ENCODE measurements at places on chromosomes 5 and 9.

- DNase-seq: peak; percentile 72
Measured at GRCh38 chr5:78627175-78627574, 21.4 kb downstream of the LHFPL2 start.

GRCh38 chr5:179217356-179217755 is 127.9 kb downstream of the ADAMTS2 start:
- peak; percentile 4 for DNase-seq

DNA sequence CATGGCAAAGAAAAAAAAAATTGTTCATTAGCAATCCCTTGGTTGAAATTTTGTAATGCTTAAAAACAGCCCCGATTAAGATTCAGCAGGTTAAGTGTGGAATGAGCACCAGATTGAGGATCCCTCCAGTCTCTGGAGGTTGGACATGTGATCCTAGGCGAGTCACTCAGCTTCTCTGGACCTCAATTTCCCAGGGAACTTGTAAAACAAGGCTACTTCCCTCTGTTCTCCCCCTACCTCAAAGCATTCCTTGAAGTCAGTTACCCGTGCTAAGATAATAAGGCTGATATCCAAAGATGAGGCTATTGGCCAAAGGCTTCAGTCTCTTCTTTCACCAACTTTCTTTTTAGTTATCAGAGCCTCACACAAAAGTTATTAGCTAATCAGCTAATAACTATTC is 2.9 kb downstream of the KLHL3 start:
- DNase-seq: no peak

- peak; percentile 95 for DNase-seq
Measured at GRCh38 chr9:113577525-113578261, 114.2 kb downstream of the RGS3 start.

DNA sequence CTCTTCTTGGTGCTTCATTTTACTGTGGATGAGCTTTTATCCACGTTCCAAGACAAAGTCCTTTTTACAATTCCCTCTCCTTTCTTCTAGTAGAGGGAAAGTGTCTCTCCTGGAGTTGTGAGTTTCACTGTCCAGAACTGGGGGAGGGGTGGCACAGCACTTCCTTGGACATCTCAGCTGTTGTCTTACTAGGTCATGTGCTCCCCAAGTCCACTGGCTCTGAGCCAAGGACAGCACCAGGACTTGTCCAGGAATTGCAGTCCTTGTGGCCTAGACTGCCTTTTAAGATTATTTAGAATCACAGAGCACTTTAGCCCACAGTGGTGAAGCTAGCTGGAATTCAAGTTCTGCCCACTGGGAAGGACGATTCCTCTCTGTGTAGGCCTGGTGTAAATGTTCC is 700.2 kb upstream of the PTPRD start:
- no peak for DNase-seq

- DNase-seq: peak; percentile 37
Measured at GRCh38 chr9:106438928-106439327, 424.0 kb upstream of the ZNF462 start.

- peak; percentile 40 for DNase-seq
Measured at GRCh38 chr9:91746904-91747303, 203.1 kb downstream of the ROR2 start.

- DNase-seq: peak; percentile 45
Measured at GRCh38 chr9:126474206-126474765, 139.4 kb upstream of the LMX1B start.

- DNase-seq: no peak
Measured at GRCh38 chr5:115577329-115577728, 24.9 kb downstream of the TICAM2 start.

DNA sequence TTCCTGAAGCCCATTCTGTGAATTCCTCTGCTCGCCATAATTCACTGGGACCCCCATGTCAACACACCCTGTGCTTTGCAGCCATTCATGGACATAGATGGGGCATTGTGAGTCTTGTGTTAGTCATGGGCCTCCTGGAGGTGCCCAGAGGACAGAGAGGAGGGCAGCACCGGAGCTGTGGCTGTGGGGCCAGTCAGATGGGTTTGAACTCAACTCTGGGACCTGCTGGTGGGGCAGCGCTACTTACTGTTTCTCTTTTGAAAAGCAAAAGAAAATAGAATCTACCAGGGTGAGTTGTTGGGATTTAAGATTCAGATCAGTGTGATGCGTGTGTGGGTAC is 11.3 kb upstream of the EXOC3 start:
- DNase-seq: no peak

- DNase-seq: peak; percentile 3
Measured at GRCh38 chr9:6184749-6185645, 30.6 kb upstream of the IL33 start.

DNA sequence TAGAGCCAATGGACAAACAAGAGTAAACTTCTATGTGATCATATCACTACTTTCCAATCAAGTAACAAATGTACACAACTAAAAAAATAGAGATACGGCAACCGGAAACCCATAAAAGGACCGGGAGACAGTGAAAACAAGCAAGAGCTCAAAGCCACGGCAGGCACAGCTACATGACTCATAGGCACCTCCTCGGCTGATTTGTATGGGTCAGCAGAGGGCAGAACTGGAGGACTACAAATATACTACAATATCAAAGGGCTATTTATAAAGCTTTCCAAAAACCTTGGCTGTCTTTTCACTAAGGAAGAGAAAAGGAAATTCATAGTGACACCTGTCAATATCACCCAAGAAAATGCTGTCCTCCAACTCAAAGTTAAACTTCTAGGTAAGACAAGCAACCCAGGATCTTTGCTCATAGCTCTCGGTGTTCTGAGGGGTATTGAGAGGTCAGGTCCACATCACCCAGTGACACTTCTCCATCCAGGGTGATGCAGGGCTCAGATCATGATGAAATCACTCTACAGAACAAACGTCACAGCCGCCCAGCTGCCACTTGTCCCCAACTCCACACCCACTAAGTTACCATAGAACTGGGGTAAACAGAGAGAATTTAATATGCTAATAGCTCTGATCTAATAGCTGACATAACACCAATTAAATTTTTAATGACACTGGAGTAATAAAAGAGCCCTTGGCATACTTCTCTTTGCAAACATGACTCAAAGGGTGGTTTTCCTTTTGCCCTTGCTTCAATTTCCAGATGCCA is 41.3 kb downstream of the PFDN1 start:
- DNase-seq: peak; percentile 84

DNA sequence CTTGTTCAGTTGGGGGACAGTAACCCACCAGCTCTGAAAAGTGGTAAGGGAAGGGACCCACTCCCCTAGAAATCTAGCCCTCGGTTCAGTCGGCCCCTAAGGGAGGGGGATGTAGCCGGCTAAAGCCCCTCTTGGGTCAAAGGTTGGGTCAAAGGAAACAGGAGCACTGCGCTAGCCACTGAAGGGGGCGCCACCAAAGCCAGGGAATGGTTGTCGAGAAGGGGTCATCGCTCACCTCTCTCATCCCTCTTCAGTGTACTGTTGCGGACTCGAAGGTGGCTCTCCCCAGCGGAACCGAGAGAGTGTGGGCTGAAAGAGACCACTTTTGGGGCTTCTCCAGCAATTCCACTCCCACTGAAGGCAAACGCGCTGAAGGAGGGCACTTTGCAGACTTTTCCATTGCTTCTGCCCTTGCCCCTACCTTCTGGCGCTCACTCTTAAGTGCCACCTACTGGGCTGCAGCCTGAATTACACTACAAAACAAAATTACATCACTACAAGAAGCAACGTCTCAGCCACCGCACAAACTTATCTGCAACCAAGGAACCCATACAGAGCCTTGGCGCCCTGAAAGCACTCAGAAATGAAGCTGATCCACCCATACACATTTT is 396.9 kb downstream of the PDE4D start:
- no peak for DNase-seq

- DNase-seq: no peak
Measured at GRCh38 chr9:121801579-121801978, 150.1 kb downstream of the DAB2IP start.

GRCh38 chr5:149320791-149321330 is 24.4 kb upstream of the GRPEL2 start:
- peak; percentile 86 for DNase-seq

DNA sequence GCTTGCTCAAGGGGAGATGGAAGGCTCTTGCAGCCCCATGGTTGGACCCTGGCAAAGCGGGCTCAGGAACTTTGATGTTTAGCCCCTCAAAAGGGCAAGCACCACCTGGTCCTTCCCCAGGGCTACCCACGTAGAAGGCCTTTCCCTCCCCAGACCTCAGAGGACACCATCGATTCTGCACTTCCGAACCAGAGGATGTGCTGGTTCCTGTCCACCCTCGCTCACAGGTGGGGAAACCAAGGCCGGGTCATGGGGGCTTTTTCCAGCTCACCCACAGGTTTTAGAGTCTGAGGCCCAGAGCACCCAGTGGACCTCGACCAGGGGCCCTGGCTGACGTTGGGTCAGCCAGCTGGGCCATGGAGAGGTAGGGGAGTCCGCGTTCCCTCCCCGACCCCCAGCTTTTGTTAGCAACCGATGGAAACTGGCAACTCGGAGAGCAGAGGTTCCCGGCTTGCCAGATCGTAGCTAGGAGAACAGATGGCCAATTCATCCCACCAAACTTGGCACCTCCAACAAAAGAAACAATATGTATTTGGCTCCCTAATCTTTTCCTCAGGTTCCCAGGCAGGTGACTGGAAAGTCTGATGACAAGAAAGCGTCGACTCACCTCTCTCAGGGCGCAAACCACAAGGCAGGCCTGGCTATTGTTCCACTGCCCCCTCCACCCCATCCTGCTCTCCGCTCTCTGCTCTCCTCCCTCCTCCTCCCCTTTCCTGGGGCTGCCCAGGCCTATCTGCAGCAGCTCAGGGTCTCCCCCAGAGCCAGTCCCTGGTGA is 167.6 kb upstream of the SMIM23 start:
- no peak for DNase-seq

GRCh38 chr5:60209146-60209840 is 315.8 kb upstream of the PDE4D start:
- no peak for DNase-seq

- no peak for DNase-seq
Measured at GRCh38 chr5:151215546-151215880, 8.4 kb downstream of the CCDC69 start.

DNA sequence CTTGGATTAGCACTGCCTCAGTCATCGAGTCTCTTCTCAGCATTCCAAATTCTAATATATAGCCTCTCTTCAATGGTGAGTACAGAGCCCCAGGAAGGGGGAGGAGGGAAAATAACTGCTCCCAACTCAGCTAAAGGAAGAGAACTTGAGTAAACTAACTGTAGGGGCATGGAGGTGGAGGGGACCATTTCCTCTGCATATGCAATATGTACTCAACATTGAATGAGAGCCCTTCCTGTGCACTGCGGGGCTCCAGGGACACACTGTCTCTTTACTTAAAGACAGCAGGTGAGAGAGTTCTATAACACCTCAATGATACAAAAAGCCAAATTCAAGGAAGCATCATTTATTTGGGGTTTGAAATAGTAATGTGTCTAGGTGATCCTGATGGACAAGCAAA is 75.1 kb downstream of the GNAQ start:
- DNase-seq: no peak

GRCh38 chr9:87615136-87615535 is 110.8 kb upstream of the CTSL start:
- no peak for DNase-seq

GRCh38 chr9:115649991-115650472 is 503.6 kb upstream of the PAPPA start:
- DNase-seq: peak; percentile 89

- DNase-seq: peak; percentile 55
Measured at GRCh38 chr5:18745042-18745987, 1111.1 kb downstream of the TAF11L14 start.

GRCh38 chr9:98047002-98047401 is 9.5 kb upstream of the NANS start:
- no peak for DNase-seq

DNA sequence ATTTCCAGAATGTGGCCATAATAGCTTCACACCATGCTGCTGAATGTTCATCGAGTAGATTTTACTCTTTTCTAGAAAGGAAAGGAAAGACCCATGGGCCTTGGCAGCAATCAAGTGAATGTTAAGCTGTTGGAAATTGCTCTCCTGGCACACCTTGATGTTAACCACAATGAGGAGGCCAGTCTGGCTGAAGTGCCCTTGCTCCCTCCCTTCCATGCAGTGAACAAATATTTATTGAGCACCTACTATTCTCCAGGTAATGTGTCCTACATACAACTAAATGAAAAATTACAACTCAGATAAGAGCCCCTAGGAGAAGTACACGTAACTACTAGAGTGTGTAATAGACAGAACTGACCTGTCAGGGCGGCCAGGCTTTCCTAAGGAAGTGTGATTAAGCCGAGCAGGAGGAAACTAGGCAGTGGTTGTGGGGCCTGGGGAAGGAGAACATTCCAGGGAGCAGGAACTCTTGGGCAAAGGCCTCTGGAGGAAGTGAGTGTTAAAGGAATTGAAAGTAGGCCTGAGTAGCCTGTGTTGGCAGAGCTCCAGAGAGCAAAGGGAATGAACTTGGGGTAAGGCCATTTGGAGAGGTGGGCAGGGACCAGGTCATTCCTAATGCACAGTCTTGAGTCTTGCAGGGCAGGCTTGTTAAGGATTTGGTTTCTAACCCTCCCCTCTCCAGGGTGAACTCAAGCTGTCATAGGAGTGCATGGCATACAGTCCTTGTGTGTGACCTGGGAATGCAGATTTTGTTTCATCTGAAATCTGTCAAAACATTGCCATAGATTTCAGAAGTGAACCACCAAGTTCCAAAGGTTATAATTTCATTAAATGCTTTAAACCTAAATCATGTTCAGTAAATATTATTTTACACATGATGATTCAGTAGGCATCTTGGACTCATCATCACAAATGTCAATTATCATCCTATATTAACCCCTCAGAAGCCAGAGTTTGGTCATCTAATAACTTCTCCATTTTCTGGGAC is 9.0 kb upstream of the ZSWIM6 start:
- DNase-seq: peak; percentile 57

DNA sequence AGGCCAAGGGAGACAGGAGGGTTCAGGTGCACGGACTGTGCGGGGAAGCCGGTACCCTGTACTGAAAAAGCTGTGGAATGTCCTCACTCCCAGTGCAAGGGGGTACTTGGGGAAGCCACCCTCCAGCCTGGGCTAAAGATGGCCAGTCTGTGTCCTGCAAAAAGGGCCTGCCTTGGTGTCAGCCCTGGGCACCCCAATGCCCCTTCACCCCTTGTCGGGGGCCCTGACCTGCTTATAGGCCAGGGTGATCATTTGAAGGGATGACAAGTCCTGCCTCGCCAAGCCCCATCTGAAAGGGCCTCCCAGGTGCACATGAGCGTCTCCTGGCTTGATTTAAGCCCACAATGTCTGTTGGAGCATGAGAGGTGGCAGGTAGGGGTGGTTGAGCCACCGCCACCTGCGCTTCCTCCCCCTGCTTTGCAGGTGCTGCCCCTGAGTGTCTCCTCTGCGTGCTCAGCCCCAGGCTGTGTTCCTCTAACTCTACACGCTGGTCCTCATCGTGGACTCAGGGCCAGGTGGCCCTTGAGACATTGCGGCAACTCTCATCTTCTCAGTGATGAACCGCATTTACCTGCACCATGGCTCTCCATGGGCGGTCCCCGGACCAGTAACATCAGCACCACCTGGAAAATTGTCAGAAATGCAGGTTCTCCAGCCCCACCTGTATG is 97.0 kb downstream of the ANKRD33B start:
- no peak for DNase-seq
